Putamen (tissue), 1 donor: ENCODE measurements at places on chromosomes 1 and 21.

DNA sequence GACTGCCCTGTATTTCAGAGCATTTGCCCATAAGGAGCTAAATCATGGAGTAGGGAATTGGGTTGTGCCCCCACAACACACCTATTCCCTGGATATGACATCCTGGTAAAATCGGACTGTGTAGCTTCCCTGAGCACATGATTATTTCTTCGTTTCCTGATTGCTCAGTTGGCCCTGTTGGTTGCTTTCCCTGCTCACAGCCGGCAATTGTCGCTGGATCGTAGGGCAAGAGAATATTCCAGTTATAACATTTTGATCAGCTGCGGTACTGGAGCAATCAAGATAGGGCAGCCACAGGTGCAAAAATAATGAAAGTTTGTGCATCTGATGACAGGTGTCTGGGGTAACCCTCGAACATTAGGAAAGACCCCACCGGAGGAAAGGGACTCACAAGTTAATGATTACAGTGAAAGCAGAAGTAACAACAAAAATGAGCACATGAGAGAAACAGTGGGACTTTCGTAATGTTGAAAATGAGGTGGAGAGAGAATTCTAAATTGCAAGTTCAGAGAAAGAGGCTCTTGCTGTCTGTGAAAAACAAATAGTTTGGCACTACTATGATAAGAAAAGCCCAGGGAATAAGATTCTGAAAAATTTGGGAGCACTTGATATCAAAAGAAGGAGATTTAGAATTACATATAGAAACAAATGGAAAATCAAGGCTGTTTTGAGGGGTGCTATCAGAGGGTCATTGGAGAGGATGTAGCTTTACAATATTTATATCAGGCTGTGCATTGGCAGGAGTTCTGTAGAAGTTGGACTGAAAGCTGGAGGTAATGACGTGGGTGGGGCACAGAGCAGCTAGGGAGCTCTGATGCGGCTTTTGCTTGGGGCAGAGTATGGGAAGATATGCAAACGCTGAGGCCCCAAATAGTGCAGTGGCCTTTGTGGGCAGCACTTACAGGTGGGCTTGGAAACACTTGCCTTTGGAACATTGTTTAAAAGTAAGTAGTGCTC, at the start of gene MAB21L3:
Gene MAB21L3, plus strand, starts transcription at position 833 of the 957 bp plus-strand sequence. CDS start 1,217 bp downstream, outside the sequence.
- no peak for DNase-seq

DNA sequence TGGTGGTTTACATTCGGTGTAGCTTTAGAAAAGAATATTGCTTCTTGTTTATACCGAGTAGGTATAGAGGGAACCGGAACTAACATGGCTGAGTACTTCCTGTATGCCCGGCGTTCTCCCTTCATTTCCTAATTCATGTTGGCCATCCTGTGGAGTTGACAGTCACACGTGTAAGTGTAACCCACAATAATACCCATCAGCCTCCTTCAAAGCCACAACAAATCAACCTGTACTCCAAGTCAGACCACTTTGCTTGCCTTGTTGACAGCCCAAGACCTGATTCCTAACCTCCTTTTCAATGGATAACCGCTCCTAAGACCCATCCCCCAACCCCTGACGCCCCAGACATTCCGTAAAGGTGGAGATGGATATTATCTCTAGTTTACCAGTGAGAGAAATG, 42.1 kb downstream of the UBE2U start:
- no peak for DNase-seq

DNA sequence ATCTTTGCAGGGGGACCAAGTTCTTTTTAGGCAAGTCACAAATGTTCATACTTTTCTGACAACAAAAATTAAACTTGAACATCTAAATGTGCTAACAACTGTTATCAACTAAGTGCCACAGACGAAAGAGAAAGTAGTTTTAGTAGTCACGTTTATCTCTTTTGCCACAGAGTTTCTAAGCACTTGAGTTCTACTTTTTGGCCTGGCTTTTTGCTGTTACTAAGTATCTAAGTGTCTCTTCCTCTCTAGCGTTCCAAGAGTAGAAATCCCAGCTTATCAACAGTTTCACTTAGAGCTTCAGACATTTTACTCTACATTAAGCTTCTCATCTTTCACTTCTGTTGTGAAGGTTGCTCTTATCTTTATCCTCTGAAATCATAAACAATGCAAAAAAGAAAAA, 34.2 kb downstream of the GATAD2B start:
- no peak for DNase-seq

GRCh38 chr1:28518745-28519341, 13.0 kb downstream of the RCC1 start:
- no peak for DNase-seq

DNA sequence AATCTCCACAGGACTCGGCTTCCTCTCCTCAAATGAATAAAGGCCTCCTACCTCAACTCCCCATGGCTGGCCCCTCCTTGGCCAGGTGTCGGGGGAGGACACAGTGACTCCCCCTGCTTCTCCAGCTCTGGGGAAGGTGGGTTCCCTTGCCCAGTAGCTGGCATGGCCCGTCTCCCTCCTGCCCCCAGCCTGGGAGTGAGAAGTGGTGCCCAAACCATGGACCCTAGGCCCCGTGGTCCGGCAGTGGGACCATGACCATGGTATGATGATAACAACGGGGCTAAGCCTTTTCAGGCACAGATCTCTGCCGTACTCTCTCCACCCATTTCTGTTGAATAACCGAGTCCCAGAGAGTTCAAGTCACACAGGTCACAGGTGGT, 11.2 kb downstream of the PLA2G2F start:
- no peak for DNase-seq

DNA sequence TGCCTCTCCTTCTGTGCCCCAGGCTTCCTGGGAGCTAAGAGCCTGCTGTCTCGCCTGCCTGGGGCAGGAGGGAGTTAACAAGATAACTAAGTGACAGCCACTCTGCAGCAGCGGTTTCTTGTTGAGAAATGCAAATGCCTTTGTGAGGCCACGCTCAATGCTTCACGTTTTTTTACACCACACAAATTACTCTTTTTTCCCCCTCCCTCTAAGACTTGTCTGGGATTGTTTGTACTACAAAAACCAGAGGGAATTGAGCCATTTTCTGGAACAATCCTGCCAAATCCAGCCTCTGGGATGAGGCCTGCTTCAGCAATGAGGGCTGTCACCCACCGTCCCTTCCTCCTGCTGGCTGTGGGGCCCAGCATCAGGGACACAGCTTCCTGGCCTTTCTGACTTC, 119.6 kb downstream of the ACTL8 start:
- DNase-seq = no peak

DNA sequence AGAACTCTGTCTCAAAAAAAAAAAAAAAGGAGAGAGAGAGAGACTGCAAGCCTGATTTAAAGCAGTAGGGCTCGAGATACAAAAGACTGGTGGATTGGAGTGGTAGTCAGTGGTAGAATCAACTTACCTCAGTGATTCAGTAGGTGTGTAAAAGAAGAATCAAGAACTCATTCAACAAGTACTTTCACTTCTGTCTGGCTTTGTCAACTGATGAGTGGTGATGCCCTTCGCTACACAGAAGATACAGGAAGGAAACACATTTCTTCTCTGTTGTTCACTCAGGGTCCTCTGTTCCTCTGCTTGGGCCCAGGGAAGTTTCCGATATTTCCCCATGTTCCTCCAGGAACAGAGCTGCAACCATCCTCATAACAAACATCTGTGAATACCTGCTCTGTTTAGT, 68.6 kb upstream of the COG2 start:
- no peak for DNase-seq

GRCh38 chr21:26847921-26848320, 2.7 kb upstream of the ADAMTS1 start:
- no peak for DNase-seq

GRCh38 chr1:216422821-216423520, at the start of gene USH2A:
Gene USH2A (minus strand): TSS chr1:216423448. CDS start chr1:216422336, 1,112 bp downstream.
- DNase-seq = no peak

GRCh38 chr1:169098380-169098779, 8.1 kb upstream of the ATP1B1 start:
- DNase-seq = no peak

- DNase-seq = no peak
Measured at GRCh38 chr1:151137789-151138188, 8.6 kb downstream of the SEMA6C start.

- DNase-seq = no peak
Measured at GRCh38 chr1:67957066-67957465, 93.4 kb downstream of the DIRAS3 start.

- no peak for DNase-seq
Measured at GRCh38 chr1:190168116-190168892, 309.4 kb downstream of the BRINP3 start.

GRCh38 chr1:210650403-210650802, 321.7 kb downstream of the HHAT start:
- DNase-seq = no peak

DNA sequence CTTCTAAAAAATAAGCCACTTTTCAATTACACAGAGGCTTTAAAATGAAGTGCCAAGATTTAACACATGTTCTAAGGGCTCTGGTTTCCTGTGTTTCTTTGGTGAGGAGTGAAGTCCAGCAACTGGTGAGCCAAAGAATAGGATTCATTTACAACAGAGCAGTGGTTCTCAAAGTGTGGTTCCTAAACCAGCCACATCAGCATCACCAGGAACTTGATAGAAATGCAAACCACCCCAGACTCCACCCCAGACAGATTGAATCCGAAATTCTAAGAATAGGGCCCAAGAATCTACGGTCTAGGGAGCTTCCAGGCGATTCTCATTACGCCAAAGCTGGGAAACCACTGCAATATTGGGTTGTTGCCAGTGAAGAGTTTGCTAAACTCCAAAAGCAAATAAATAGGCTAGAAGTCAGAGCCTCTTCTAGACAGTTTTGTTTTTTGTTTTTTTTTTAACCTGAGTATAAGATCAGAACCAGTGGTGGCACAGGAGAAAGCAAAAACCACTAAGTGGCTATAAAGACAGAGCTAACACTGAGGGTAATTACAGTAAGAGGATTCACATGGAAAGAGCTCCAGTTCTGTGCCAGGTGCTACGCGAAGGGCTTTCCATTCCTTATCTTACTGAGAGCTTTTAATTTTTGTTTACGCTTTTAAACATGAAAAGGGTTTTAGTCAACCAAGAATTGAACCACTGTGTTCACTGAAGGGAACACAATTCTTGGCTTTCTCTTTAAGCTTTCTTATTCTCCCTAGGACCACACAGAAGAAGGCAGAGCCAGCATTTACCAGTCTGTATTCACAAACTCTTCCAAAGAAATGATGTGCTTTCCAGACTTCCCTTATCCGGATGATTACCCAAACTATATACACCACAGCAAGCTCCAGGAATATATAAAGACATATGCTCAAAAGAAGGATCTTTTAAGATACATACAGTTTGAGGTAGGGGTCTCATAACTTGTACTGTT, 42.4 kb upstream of the FMO2 start:
- DNase-seq = peak; percentile 47

DNA sequence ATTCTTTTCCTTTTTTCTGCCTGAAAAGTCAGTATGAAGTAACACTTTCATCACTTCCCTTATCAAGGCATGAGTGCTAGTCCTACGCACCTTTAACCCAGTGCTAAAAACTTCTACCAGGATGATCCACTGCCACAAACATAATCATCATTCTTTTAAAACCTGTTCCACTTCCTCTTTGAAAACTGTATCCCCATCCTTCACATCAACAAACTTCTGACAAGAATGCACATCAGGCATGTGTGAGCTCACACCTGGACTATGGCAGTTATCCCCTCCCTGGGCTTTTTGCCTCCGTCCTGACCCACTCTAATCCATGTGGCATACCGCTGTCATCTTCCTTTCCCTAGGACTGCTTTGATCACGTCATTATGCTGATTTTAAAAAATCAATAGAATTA, 70.2 kb downstream of the ESRRG start:
- no peak for DNase-seq

DNA sequence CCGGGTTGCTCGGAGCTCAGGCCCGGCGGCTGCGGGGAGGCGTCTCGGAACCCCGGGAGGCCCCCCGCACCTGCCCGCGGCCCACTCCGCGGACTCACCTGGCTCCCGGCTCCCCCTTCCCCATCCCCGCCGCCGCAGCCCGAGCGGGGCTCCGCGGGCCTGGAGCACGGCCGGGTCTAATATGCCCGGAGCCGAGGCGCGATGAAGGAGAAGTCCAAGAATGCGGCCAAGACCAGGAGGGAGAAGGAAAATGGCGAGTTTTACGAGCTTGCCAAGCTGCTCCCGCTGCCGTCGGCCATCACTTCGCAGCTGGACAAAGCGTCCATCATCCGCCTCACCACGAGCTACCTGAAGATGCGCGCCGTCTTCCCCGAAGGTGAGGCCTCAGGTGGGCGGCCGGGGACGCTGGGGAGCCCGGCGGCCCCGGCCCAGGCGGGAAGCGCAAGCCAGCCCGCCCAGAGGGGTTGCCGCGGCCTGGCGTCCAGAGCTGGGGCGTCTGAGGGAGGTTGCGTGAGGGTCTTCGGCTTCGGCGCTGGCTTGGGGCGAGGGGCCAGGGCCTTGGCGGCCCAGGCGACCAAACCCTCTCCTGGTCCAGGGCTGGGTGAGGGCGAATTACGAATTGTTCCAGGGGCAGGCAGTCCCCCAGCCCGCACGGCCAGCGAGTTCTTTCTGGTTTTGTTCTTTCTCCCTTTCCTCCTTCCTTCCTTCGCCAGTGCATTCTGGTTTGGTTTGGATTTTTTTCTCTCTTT, 805 bp downstream of the SIM2 start:
- no peak for DNase-seq

DNA sequence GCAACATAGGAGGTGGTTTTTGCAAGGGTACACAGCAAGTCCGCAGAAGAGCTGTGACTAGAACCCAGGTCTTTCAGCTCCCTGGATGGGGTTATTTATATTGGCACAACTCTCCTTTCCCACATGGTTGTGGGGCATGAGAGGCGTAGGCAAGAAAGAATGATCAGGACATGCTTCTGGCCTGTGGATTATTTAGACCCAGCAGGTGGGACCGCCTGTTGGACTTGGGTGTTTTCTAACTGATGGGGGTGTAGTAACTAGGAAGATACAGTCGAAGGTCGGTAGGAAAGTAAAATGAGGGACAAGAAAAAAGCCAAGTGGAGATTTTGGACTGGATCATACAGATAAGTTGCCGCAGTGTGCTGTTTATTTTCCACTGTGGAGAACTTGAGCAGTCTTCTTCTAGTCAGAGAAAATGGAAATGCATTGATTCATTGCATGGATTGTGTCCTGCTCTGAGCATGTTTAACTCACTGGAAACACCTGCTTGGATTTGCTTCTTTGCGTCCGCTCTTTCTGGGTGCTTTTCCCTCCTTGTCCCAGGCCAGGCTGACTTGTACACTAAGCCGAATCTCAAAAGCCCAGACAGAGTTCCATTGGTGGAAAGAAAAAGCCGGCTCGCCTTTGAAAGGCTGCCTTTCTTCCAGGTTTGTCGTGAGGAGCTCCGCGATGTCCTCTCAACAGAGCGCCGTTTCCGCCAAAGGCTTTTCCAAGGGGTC, 592 bp downstream of the CRCT1 start:
- no peak for DNase-seq
